Stimulated activated CD4-positive, alpha-beta T cell treated with anti-CD3 and anti-CD28 coated beads, TNF-alpha, amount 100 ng/mL, for 1 hour (primary cell): ENCODE measurements at places on chromosomes 3 and 15.

- DNase-seq, result no peak
Measured at GRCh38 chr3:41436983-41437382, 237.7 kb downstream of the CTNNB1 start.

- DNase-seq, result no peak
Measured at GRCh38 chr3:7697548-7697947, 804.1 kb upstream of the LMCD1 start.

DNA sequence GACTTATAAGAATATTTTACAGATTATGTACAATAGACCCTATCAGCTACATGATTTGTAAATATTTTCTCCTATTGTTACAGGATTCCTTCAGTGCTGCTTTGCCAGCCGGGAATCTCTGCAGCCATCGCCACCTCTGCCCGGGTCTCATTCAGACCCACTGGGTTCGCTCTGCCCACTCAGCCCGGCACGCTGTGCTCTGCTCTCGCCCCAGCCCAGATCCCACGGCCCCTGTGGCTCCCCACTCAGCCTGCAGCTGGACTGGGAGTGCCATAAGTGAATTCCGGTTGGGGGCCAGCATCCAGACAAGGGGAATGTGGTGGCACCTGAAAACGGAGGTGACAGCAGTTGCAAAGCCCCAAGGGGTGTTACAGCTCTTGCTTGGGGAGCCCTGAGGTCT, 71.8 kb downstream of the NPAP1 start:
- no peak for DNase-seq

- no peak for DNase-seq
Measured at GRCh38 chr3:98691897-98692296, 71.2 kb upstream of the ST3GAL6 start.

- no peak for DNase-seq
Measured at GRCh38 chr3:50671331-50671730, 3.4 kb upstream of the DOCK3 start.

DNA sequence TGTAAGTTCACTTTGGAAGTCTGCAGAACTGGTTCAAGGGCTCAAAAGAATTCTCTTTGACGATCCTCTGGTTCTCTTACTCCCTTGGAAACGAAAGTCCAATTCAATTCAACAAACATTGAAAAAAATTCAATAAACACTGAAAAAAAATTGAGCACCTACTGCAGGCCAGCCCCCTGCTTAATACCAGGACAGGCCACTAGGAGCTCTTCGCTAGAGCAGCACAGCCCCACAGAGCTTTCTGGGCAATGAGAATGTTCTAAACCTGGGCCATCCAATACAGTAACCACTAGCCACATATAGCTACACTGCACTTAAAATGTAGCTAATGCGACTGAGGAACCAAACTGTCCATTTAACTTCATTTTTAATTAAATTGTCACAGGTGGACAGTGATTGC, 50.4 kb upstream of the DCLK3 start:
- DNase-seq, result no peak

DNA sequence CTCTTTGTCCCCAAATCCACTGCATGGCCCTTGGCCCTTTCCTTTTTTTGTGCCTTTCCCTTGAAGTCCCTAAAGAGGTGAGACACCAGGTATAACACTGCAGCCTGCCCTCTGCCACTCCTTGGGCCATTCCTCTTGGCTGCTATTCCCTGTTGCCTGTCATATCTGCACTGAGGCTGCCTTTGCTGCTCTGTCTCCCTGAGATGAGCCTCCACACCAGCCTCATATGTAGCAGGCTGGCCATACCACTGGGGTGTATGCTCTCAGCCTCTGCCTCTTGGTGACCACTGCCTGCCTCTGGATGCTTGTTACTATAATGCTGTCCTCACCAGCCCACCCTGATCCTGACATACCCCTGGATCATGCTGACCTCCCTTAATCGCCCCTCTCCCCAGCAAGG, 252.0 kb downstream of the CLSTN2 start:
- DNase-seq, result no peak

- no peak for DNase-seq
Measured at GRCh38 chr3:33181229-33181628, 37.4 kb downstream of the SUSD5 start.

DNA sequence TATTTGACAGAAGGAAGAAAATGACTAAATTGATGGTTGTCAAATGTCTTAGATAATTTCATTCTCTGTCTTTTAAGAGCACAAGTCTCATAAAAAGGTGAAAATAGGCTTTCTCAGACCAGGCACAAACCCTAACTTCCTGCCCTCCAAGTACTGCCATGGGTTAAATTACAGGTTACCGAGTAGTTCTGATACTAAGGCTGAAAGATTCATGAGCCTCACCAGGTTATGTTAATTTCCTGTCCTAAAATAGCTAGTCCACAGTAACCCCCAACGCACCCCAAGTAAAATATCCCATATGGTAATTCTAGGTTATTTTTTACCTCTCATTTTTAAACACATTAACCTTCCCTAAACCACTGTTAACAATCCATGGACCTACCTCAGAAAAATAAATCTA, 42.0 kb downstream of the GSK3B start:
- no peak for DNase-seq

GRCh38 chr3:112649478-112649735, 8.5 kb upstream of the CCDC80 start:
- no peak for DNase-seq

GRCh38 chr3:99145031-99145430, 243.5 kb upstream of the DCBLD2 start:
- no peak for DNase-seq

GRCh38 chr15:64019764-64020163, 26.5 kb downstream of the DAPK2 start:
- DNase-seq, result no peak

- DNase-seq, result no peak
Measured at GRCh38 chr15:68373028-68373427, 58.9 kb downstream of the ITGA11 start.

GRCh38 chr3:114057011-114057347, 442 bp downstream of the QTRT2 start:
- no peak for DNase-seq

DNA sequence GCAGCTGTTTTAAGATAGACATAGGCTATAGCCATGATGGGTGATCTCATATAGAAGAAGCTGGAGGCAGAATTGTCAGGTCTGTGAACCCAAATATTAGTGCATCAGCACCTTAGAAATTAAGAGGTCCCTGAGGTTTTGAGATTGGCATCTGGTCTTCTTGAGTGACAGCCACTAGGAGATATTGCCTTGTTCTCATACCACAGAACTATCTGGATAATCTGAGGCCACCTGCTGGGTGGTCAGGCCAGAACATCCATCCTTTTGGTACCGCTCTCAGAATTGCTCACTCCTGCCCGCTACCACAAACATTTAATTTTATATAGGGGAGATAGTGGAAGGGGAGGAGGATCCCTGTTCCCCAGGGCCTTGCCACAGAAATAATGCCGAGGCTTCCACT, 210.6 kb upstream of the ZPLD1 start:
- no peak for DNase-seq

DNA sequence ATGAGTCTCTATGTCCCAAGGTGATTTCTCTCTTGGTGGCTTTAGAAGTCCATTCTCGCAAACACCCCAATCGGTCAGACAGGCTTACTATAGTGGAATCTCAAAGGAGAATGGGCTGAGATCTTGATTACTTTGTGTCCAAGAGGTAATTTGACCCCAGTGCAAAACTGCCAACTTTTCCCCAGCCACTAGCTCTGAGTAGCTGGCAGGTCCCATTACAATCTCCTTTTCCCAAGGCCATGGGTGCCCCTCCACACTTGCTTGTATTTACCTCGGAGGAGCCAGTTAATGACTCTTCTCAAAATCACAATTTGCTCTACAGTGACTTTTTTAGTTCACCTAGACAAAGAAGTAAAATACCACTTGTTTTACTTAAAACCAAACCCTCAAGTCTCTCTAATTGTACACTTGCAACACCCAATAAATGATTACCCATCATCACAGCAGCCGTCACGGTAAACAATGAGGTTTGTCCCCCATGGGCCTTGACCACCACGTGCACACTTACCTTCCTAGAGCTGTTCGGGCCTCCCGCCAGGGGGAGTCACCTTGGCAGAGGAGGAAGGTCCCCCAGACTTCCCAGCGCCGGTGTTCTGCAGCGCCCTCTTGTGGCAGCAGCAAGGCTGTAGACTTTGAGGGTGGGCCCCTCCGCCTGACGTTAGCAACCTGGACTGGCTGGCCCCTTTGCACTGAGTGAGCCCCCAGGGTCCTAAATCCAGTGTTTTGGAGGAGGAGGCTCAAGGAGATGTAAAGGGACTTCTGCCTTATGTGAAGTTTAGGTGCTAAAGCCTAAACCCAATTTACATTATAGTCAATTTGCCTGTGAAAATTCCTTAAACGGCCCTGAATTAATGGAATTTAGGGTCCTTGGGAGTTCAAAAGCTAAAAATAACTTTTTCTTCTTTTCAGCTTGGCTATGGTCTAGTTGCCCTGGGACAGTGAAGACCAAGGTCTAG, 18.7 kb upstream of the HDAC11 start:
- peak; percentile 59 for DNase-seq

- DNase-seq, result no peak
Measured at GRCh38 chr3:101146946-101147345, 153.7 kb upstream of the ABI3BP start.

DNA sequence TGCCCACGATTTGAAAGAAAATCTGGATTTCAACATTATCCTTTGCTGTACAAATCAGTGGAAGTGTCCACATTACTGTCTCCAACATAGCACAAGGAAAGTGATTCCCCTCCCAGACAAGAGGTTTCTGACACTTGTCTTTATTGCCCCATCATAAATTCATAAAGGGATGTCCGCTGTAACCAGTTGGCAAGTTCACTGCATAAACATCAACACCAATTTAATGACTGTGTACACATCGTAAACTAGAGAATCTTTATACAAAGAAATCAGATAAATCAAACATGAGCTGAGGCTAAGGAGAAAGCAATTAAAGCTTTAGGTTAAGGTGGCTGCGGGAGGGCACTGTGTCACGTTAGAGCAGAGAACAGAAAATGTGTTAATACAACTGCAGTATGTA, 129.8 kb downstream of the MEIS2 start:
- no peak for DNase-seq

GRCh38 chr15:77856705-77857346, 220.7 kb downstream of the TBC1D2B start:
- DNase-seq, result no peak

DNA sequence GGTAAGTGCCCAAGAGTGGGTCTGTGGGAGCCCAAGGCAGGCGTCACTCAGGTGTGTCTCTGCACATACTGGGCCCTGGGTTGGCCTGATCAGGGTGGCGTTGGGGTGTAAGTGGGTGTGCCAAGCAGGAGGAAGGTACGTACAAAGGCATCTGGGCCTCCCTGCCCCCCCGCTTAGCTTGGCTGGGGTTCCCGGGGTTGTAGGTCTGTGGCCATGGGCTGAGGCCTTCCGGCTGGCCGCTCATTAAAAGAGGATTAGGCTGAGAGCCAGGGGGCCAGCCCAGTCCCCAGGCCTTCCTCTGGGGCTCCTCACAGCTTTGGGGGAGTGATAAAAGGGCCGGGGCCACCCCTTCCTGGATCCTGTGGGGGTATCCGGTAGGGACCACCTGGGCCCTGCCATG, 13.3 kb downstream of the SEMA3F start:
- no peak for DNase-seq

DNA sequence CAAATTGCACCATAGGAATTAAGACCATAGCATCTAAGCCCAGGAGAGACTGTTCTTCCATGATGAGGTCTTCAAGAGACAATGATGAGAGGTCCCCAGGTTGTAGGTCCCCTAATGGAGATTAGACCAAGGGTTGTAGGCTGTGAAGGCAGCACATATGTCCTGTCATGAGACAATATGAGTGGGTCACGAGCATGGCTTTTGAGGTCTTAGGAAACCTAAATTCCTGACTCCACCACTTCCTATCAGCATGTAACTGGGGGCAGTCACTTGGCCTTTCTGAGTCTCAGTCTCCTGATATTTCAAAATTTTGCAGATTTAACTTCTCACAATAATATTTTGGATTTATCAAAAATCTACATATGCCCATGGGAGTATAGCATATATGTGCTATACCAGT, 31.3 kb downstream of the STAC start:
- no peak for DNase-seq

GRCh38 chr15:32818758-32819447, 101.1 kb downstream of the GREM1 start:
- no peak for DNase-seq

- no peak for DNase-seq
Measured at GRCh38 chr3:141442446-141442845, 44.4 kb upstream of the RASA2 start.

GRCh38 chr3:66075281-66075680, 36.6 kb upstream of the MAGI1 start:
- DNase-seq, result no peak
